ENCODE measurements at places on chromosomes 3 and 15.

- DNase-seq: no peak
These were observed 631.5 kb upstream of the NR2F2 start for GRCh38 chr15:95698951-95699350.

- DNase-seq: no peak
These were observed 111.0 kb downstream of the ERC2 start for GRCh38 chr3:56357266-56357665.

DNA sequence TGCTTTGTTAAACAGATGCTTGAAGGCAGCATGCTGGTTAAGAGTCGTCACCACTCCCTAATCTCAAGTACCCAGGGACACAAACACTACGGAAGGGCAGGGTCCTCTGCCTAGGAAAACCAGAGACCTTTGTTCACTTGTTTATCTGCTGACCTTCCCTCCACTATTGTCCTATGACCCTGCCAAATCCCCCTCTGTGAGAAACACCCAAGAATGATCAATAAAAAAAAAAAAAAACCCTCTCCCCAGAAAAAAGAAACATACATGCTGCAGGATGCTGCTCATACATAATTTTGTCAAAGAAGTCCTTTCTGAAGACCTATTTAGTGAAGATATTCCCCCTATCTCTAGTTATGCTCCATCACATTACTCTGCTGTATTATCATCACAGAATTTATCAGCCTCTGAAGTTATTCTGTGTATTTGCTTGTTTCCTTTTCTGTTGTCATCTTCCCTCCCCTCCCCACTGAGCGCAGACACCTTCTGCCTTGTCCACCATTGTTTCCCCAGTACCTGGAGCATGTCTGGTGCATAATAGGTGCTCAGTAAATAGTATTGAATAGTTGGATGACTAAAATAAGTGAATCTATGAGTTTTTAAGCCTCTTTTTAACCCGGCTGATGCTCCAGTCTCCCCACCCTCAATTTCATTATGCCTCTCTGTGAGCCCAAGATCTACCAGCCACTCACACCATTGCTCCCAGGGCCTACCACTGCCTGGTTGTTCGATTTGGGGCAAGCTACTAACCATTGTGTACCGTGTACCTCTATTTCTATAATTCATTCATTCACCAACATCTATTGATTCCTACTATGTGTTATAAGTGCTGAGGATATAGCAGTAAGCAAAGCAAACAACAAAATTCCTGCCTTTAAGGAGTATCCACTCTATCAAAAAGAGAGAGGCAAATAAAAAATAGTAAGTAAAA lies 4.0 kb upstream of the TM4SF1 start:
- DNase-seq: no peak

GRCh38 chr3:12681089-12681942 lies 17.4 kb upstream of the RAF1 start:
- no peak for DNase-seq

DNA sequence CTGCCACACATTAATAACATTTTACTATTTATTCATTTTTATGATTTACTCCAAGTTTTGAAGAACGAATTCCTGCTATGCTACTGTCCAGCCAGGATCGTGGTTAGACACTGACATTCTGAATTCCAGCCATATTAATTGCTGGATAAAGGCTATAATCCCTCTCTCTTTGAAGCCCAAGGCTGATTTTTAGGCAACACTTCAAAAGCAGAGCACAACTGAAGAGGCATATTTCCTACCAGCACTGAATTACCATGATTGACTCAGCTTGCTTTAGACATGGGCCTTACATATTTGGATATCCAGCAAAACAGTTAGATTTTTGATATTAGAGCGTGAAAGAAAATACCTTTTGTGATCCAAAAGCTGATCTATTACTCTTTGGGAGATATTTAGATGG lies 205.0 kb downstream of the ZIC1 start:
- no peak for DNase-seq

- no peak for DNase-seq
These were observed 50.4 kb downstream of the FLNB start for GRCh38 chr3:58058361-58059263.

GRCh38 chr3:172100482-172100881 lies 61.1 kb downstream of the FNDC3B start:
- no peak for DNase-seq

DNA sequence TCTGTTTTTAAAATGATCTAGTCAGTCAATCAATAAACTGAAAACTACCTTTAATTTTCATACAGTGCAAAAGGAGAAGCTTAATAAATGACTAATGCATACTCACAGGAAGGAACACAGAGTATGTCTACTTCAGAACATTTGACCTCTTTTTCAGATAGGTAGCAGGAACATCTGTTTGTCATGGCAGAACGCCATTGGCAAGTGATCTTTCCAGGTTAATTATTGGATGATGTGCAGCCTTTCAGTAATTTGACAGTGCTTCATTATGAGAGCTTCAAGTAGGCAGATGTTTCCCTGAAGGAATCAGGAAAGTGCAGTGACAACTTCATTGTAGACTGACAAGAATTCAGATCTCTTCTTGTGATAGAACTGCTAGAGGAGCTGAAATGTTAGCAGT lies 325.0 kb downstream of the OTOL1 start:
- DNase-seq: no peak

- DNase-seq: no peak
These were observed 231.9 kb upstream of the SEMA6D start for GRCh38 chr15:47485419-47485818.

DNA sequence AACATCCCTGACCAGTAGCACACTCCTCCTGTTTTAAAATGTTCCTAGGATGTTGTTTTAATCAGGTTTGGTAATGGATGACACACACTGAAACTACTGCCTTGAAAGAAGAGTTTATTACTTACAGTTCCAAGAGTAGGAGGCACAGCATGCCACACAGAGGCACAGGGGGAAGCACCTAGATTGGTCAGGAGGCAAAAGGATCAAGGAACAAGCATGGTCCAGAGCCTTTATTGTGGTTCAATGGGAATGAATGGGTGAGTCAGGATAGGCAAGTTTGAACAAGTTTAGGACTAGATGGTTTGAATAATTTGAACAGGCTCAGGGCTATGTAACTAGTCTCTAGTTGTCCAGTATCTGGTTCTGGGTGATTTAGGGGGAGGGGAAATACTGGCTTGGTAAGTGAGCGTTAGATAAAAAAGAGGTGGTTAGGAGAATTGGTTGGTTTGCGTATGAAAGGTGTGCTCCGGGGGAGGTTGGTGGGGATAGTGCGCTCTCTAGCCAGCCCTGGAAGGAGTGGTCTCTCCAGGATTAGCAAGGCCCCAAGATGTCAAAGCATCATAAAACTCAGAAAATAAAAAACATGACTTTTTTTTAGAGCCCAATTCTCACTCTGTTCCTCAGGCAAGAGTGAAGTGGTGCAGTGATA lies 35.1 kb downstream of the TMOD3 start:
- DNase-seq: no peak

GRCh38 chr15:51156957-51157356 lies 62.3 kb upstream of the TNFAIP8L3 start:
- DNase-seq: no peak

DNA sequence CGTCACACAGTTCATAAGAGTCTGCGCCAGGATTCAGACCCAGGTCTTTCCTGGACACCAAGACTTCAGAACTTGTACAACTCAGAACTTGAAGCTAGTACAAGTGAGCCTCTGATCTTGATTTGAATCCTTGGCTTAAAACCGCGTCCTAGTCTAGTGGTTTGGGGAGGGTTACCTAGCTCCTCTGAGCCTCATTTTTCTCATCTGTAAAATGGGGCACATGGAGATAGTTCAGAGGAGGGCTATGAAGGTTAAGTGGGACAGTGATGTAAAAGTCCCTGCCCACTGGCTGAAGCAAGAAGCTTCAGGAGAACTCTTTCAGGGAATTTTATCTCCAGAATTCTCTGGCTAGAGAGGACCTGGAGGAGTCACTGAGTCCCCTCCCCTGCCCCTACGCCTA lies 48.7 kb upstream of the LCTL start:
- DNase-seq: no peak

DNA sequence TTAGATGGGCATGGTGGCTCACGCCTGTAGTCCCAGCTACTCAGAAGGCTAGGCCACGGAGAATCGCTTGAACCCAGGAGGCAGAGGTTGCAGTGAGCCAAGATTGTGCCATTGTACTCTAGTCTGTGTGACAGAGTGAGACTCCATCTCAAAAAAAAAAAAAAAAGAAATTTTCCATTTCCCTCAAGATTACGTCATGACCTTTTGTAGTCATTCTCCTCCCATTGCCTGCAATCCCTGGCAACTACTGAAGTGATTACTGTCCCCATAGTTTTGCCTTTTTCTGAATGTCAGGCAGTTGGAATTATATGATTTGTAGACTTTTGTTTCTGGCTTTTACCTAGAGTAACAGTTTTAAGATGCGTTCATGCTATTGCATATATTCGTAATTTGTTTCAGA lies 28.0 kb downstream of the WDR76 start:
- no peak for DNase-seq

- DNase-seq: no peak
These were observed 667.1 kb upstream of the ADAMTS9 start for GRCh38 chr3:65354880-65355279.

DNA sequence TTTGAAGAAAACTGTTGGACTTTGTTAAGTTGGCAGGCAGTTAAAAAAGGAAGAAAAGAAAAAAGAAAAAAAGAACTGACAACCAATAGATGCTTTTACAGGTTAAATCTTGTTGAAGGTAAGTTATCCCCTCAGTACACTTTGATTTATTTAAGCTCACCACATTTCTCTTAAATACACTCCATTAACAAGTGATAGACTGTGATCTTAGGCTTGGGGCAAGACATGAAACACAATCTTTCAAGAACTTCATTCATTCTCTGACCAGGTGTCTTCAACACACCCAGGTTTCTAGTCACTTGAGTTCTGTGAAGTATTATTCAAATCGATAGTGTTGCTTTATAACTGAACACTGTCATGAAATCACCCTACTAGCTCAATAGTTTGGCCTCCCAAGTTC lies 751.9 kb downstream of the ROBO1 start:
- DNase-seq: no peak

GRCh38 chr3:112486811-112487505 lies 12.3 kb downstream of the BTLA start:
- no peak for DNase-seq

DNA sequence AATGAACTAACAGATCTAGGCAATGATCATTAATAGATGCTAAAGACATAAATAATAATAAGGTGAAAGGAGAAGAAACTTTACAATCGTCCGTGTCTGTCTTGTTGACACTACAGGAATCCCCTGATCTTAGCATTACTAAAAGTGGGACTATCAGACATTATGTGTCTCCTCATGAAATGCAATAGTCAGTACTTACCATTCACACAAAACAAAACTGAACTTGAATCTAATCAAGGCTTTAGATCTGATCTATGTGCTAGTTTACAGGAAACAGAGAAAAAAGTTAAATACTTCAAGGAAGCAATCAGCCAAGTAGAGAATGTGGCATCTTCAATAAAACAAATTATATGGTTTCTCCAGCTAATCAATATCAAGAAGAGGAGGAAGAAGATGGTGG lies 73.7 kb downstream of the PIK3CB start:
- no peak for DNase-seq

- no peak for DNase-seq
These were observed 8.2 kb upstream of the SENP7 start for GRCh38 chr3:101521211-101521701.

DNA sequence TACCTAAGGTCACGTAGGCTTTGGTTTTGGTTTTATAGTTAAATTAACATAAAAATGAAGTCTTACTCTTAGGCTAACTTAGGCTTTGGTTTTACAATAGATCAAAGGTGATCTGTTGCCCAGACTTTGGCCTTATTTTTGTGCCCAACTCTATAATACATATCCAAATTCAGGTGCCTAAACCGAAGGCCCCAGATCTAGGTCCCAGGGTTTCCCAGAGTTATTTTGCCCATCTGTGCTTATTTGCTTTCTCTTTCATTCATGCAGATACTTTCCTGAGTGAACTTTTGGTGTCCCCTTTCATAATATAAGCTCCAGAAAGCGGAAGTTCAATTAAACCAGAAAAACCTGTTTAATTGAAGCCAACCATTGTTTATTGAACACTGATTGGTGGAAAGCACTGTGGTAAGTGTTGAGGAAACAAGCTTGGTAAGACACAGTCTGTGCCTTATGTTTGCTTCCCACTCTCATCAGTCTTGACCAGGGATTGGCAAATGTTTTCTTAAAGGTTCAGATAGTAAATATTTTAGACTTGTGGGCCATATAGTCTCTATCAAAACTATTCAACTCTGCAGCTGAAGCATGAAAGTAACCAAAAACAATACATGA lies 209.7 kb downstream of the WDR72 start:
- DNase-seq: no peak

DNA sequence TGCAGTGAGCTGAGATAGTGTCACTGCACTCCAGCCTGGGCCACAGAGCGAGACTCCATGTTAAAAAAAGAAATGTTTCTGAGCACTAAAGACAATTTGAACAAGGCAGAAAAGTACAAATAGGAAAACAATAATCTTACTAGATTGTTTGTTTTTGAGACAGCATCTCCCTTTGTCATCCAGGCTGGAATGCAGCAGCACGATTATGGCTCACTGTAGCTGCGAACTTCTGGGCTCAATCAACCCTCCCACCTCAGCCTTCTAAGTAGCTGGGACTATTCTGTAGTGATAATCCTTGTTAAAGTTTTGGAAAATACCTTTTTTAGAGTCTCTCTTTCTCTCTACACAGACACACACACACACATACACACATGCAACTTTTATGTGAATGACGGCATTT lies 107.1 kb downstream of the LPP start:
- DNase-seq: no peak

DNA sequence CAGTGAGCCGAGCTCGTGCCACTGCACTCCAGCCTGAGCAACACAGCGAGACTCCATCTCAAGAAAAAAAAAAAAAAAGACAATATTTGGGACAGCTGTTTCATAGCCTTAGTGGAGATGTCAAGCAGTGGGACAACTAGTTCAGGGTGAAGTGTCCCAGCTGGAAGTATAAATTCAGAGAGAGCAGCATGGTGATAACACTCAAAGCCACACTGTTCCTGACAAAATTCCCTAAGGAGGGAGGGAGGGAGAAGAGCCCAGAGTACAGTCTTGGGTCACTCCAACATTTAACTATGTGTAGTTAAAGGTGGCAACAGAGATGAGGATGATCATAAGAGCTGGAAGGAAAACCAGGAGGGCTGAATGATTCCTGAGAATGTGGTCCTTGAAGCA lies 21.1 kb upstream of the IP6K2 start:
- no peak for DNase-seq

DNA sequence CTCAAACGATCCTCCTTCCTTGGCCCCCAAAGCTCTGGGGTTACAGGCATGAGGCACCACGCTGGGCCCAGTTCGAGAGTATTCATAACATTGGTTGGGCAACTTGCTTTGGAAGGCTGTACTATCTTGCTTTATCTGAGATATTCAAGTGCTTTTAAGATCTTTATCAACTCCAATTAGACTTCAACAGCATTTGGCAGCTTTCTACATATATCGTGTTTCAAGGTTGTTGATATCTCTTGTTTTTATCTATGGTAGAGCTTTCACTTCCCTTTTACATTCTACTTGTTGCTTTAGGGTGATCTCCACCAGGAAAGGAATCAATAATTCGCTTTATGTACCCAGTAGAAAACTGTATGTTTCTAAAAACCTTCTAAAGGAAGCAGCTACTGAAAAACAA lies 395.3 kb downstream of the IL5RA start:
- no peak for DNase-seq
